ENCODE measurements at places on chromosomes 11 and 22.

GRCh38 chr11:59787255-59787588 lies 23.4 kb downstream of the MRPL16 start:
- peaks cover 12% of the 10 kb centered on the region for H3K4me1 ChIP-seq
- H3K27me3 ChIP-seq = no peaks in the 10 kb centered on the region
- no peak for DNase-seq
- H3K4me3 ChIP-seq = no peak overlapping the region
- no peak overlapping the region for H3K27ac ChIP-seq

GRCh38 chr22:24128631-24129262 lies 52.5 kb upstream of the SUSD2 start:
- H3K4me3 ChIP-seq = no peak overlapping the region
- no peak for DNase-seq
- H3K4me1 ChIP-seq = peaks cover 22% of the 10 kb centered on the region
- no peaks in the 10 kb centered on the region for H3K27me3 ChIP-seq
- peak overlapping the region; percentile 2 for H3K27ac ChIP-seq

DNA sequence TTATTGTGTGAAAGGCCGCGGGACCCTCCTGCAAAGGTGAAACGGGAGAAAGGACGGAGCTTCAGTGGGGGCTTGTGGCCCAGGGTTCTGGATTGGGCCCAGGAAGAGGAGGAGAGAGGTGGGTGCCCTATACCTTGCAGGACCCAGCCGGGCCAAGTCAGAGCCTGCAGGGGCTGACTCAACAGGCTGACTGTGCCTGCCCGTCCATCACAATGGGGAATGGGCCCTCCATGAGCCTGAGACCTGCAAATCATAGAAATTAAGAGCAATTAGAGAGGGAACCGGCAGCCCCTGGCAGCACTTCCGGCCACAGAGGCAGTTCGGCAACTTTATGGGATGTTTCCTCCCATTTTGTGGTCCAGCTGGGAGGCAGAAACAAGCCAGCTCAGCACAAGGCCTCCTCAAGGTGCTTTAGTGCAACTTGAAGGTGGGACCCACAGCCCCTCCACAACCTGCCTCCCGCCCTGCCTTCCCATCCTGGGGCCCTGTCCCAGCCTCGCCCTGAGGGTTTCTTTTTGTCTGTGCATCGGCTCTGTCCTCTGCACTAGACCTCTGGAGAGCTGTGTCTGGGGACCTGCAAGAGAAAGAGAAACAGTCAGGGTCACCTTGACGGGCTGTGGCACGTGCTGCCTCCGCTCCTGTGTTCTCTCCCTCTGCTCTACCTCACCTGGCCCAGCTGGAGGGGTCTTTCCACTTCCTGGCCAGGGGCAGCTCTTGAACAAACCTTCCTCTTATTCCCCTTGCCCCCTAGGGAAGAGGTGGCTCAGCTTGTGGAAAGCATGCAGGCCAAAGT lies 19.1 kb upstream of the NECTIN1 start:
- no peak overlapping the region for H3K27ac ChIP-seq
- peaks cover 7% of the 10 kb centered on the region for H3K4me1 ChIP-seq
- H3K4me3 ChIP-seq = no peak overlapping the region
- H3K27me3 ChIP-seq = peaks cover 93% of the 10 kb centered on the region
- DNase-seq = no peak

DNA sequence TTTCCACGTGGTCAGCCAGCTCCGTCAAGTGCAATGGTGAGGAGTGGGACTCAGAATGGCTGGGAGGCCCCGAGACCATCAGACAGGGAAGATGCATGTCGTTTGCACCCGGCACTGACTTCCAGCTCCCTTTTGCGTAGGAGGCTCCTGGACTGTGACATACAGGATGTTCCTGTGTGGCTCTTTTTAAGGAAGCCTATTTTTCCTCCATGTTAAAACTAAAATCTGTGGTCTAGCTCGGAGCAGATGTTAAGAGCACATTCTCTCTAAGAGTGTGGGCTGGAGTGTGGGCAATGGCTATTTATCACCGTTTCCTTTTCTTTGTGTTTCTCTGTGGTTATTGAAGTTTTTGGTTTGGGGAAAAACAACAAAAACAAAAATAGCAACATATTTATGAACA lies 40.9 kb upstream of the AMPD3 start:
- H3K36me3 ChIP-seq = no peaks in the 10 kb centered on the region

DNA sequence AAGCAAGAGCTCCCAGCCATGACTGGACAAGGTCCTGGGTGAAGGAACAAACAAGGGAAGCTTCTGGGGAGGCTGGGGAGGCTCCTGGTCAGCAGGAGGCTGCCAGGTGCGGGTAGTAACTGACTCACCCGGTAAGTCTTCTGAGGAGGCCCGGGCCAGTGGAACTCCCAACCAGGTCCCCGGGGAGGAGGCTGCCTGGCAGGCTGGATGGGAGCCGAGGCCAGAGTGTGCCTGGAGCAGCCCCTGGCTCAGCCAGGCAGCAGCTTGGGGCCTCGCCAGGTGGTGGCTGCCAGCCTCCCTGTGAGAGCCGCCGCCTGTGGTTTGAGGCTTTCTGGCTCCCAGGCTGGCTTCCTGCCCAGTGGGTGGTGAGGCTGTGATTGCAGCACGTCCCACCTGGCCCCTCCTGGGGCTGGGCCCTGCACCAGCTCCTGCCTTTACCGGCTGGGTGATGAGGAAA lies 46.2 kb downstream of the IGF2 start:
- peak; percentile 57 for DNase-seq
- H3K27me3 ChIP-seq = peaks cover 49% of the 10 kb centered on the region
- peaks cover 5% of the 10 kb centered on the region for H3K36me3 ChIP-seq

DNA sequence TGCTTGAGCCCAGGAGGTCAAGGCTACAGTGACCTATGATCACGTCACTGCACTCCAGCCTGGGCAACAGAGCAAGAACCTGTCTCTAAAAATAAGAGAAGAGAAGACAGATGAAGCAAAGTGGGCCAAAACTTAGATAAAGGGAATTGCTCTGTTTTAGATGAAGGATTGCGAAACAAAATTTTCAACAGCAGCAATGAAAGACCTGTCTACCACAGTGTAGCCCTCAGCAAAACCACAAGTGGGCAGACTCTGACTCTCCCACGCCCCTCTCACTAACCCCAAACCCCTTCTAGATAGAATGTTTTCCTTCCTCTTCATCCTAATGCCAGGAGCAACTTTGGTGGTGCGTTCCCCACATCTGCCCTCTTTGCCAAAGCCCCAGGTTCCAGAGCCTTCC lies 105.6 kb upstream of the ALDH3B2 start:
- no peak overlapping the region for H3K4me3 ChIP-seq
- H3K27ac ChIP-seq = peak overlapping the region; percentile 54
- peaks cover 3% of the 10 kb centered on the region for H3K36me3 ChIP-seq
- peaks cover 51% of the 10 kb centered on the region for H3K27me3 ChIP-seq
- H3K4me1 ChIP-seq = no peaks in the 10 kb centered on the region

DNA sequence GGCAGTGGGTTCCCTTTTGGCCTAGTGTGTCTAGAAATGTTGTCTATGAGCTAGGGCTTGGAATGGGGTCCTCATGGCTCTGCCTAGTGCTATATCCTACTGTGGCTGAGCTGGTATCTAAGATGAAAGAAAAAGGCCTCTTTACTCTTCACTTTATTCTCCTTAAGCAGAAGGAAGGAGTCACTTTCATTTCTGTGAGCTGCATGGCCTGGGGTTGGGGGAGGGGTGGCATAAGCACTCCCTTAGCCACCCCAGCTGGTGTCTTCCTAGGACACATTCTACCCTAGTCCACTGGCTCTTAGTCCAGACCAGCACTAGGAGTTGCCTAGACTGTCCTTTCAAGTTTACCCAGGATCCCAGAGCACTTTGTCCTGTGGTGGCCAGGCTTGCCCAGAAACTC lies 1148.9 kb upstream of the CNTN5 start:
- H3K4me1 ChIP-seq = no peaks in the 10 kb centered on the region
- no peak overlapping the region for H3K27ac ChIP-seq
- DNase-seq = no peak
- no peaks in the 10 kb centered on the region for H3K27me3 ChIP-seq

- peak overlapping the region; percentile 86 for H3K4me3 ChIP-seq
- peak; percentile 85 for DNase-seq
- H3K27ac ChIP-seq = peak overlapping the region; percentile 97
Measured at GRCh38 chr22:31676700-31677099, 14.7 kb upstream of the PISD start.

GRCh38 chr11:85118151-85118550 lies 509.0 kb downstream of the DLG2 start:
- H3K4me3 ChIP-seq = no peak overlapping the region
- H3K36me3 ChIP-seq = no peaks in the 10 kb centered on the region
- H3K27ac ChIP-seq = no peak overlapping the region

GRCh38 chr11:849104-849824 lies 6.6 kb downstream of the TSPAN4 start:
- H3K27ac ChIP-seq = no peak overlapping the region
- no peaks in the 10 kb centered on the region for H3K27me3 ChIP-seq
- peaks cover 4% of the 10 kb centered on the region for H3K36me3 ChIP-seq
- H3K4me1 ChIP-seq = peaks cover 5% of the 10 kb centered on the region

DNA sequence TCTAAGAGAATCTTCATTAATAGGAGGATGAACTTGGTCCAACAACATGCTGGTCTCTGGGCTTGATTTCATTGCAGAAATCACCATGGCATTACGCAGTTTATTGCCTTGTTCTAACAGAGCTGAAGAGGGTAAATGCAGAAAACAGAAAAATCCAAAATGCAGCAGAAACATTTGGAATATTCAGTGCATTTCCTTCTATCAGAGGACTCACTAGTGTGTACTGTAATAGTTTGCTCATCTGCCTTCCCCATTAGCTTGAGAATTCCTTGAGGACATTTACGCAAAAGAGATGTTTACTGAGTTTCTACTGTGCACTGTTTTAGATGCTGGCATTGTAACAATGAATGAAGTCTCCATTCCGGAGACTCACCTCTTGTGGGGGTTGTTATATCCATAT lies 37.4 kb downstream of the C2CD3 start:
- H3K27me3 ChIP-seq = no peaks in the 10 kb centered on the region
- H3K4me1 ChIP-seq = no peaks in the 10 kb centered on the region
- peaks cover 23% of the 10 kb centered on the region for H3K36me3 ChIP-seq
- DNase-seq = no peak
- no peak overlapping the region for H3K4me3 ChIP-seq

DNA sequence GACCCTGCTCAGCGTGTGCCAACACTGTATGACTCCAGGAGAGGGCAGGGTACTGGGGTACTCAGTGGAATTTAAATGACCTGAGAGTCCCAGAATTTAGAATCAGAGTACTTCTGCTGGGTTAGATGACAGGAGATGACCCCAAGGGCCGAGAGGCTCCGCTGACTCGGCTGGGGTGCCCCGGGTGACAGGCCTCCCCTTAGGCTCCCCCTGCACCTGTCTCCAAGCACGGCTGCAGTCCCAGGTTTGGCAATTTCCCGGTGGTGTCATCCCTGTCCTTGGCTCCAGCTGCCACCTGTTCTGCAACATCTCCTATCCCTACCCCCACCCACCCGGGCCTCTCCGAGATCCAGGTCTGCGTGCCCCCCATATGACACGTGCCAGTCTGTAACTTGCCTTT lies 1.3 kb downstream of the ACTN3 start:
- peaks cover 1% of the 10 kb centered on the region for H3K36me3 ChIP-seq
- no peaks in the 10 kb centered on the region for H3K27me3 ChIP-seq
- H3K4me3 ChIP-seq = no peak overlapping the region
- H3K4me1 ChIP-seq = peaks cover 23% of the 10 kb centered on the region
- no peak overlapping the region for H3K27ac ChIP-seq
- DNase-seq = no peak

DNA sequence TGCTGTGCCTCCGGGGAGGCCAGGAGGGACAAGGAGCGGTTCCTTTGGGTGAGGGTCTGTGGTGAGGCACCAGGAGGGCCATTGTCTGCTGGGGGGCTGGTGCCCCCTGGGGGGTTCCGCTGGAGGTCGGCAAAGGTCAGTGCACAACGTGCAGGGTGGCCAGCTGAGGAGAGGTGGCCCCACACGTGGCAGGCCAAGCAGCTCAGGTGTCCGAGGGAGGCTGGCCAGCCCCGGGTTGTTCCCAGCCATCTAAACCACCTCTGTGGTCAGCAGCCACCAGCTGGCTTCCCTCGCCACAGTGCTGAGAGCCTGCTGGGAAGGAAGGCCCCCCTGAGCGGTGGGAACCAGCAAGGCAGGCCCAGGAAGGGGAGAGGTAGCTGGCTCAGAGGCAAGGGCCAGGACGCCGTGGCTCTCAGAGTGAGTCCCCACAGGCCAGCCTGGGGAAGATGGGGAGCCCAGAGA lies 4.2 kb downstream of the TSSC4 start:
- H3K36me3 ChIP-seq = peaks cover 23% of the 10 kb centered on the region
- H3K4me3 ChIP-seq = no peak overlapping the region
- peaks cover 6% of the 10 kb centered on the region for H3K4me1 ChIP-seq
- no peak for DNase-seq
- H3K27ac ChIP-seq = no peak overlapping the region

DNA sequence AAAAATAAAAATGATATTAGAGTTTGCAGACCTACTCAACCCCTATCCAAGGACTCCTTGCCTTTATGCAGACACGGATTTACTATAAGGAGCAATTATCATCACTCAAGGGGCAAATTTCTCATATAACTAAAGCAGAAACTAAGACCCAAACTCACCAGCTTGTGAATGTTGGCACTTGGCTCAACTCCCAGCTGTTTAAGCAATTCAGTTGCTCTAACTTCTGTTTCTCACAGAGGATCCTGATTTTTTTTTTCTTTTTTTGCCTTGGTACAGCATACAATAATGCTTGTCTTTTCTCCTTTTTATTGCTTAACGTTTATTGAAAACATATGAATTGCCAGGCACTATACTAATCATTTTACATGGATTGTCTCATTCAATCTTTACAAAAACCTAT lies 9.6 kb upstream of the CBLIF start:
- peaks cover 13% of the 10 kb centered on the region for H3K4me1 ChIP-seq
- H3K36me3 ChIP-seq = no peaks in the 10 kb centered on the region
- no peak for DNase-seq
- no peak overlapping the region for H3K4me3 ChIP-seq
- peaks cover 12% of the 10 kb centered on the region for H3K27me3 ChIP-seq
- H3K27ac ChIP-seq = no peak overlapping the region
